ENCODE measurements at places on chromosomes 5 and 9.
A peak's percentile ranks its signal among the peaks of the same experiment; 100 is the strongest.

- no peak for DNase-seq
These were observed 32.1 kb downstream of the NFIB start for GRCh38 chr9:14281876-14282275.

GRCh38 chr5:61332358-61332749 lies 296 bp downstream of the ZSWIM6 start:
- no peak for DNase-seq

DNA sequence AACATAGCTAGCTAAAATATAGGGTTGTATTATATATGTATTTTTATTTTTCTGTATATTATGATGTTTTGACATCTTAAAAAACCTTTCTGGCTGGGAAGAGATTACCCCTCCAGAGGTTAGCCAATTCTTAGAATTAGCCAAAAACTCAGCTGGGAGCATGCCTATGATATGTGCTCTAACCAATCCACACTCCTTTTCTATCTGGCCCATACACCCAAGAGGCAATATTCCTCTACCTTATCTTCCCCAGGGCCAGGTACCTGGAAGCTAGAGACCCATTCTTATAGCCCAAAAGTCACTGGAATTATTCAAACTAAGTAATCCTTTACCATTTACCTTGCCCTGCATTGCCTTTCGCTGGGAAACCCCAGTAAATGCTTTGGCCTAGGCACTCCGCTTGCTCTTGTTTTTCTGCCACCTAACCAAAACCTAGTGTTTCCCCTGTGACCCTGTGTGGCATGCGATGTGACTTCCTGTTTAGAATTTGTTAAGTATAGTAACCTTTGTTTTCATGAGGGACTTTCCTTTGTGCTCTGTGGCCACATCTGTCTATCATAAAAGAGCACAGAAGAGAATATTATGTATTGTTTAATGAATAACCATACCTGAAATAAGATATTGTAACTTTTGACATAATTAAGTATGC lies 37.4 kb downstream of the CSNK1G3 start:
- peak; percentile 14 for DNase-seq

DNA sequence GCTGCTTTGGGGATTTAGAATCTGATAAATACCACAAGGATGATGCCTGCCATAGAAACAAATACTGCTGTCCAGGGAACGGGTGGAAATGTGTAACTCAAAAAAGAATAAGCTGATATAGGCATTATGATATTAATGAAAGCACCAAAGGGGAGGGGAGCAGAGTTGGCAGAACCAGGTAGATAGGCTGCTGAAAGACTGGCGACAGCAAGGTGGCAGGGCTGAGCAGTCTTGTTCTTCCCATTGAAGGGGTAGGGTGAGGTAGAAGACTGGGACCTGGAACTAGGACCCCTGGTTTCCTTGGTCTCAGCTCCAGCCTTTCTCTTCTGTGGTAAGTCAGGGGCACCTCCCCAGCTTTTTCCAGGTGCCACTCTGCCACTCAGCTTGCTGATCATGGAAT lies 31.4 kb upstream of the TMOD1 start:
- DNase-seq, result no peak

- DNase-seq, result no peak
These were observed 216.7 kb downstream of the CDH18 start for GRCh38 chr5:19771174-19771835.
